ENCODE measurements at places on chromosomes 13 and 19. TPM values are rescaled to one million over a fixed set of nuclear protein-coding genes. Genes with fewer than 3 reads are reported as not detected.

The ZNF333 gene
- polyA plus RNA-seq, result 26.2 TPM

The STOML3 gene
- 0.08 TPM for polyA plus RNA-seq

The ATXN8OS gene
- polyA plus RNA-seq, result 0.31 TPM

The CEACAM16 gene
- polyA plus RNA-seq, result not detected

The ZNF607 gene
- polyA plus RNA-seq, result 8.7 TPM

The PGLYRP2 gene
- polyA plus RNA-seq, result not detected

The FXYD7 gene
- 1.5 TPM for polyA plus RNA-seq

The NOTCH3 gene
- 116 TPM for polyA plus RNA-seq

The FLT3 gene
- polyA plus RNA-seq, result 0.29 TPM

GRCh38 chr19:2122982-2123381 lies 26.3 kb downstream of the IZUMO4 start:
- no peak for DNase-seq

- DNase-seq, result peak; percentile 65
Observed at GRCh38 chr19:1566392-1567115, 1.6 kb downstream of the MEX3D start.

GRCh38 chr19:50198431-50199258 lies 4.8 kb upstream of the MYH14 start:
- DNase-seq, result no peak

DNA sequence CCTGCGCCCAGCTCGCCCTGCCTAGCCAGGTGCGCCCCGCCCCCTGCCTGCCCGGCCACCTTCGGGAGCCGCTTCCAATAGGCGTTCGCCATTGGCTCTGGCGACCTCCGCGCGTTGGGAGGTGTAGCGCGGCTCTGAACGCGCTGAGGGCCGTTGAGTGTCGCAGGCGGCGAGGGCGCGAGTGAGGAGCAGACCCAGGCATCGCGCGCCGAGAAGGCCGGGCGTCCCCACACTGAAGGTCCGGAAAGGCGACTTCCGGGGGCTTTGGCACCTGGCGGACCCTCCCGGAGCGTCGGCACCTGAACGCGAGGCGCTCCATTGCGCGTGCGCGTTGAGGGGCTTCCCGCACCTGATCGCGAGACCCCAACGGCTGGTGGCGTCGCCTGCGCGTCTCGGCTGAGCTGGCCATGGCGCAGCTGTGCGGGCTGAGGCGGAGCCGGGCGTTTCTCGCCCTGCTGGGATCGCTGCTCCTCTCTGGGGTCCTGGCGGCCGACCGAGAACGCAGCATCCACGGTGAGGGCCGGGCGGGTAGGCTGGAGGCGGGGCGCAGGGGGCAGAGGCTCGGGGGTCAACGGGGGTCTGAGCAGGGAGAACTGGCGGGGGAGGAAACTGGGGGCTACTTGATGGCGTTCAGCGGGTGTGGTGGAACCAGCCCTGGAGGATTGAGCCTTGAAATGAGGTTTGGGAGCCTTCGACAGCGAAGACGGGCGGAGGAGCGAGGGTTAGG lies at the start of gene SPINT2:
TSS of gene SPINT2 (plus strand) at position 88 of the 727 bp plus-strand sequence. CDS start at position 408, 320 bp downstream.
- DNase-seq, result no peak

- no peak for DNase-seq
Observed at GRCh38 chr19:5799247-5800241, 5.3 kb upstream of the NRTN start.

DNA sequence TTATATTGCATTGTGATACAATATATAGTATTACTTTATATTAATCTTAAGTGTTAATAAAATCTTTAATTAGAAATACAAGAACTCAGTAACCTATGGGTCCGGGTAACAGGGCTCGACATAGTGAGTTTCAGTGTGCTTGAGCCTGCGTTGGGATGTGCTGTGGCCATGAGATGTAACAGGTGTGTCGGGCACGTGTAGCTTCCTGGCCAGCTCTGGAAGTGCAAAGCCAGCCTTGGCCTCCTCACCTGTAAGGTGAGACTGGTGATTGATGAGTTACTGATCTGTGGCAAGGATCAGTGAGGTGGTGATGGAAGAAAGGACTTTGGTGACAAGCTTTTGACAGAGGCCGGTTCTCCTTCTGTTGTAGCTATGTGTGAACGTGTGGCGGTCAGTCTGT lies 19.2 kb downstream of the ATP4B start:
- DNase-seq, result no peak

- DNase-seq, result peak; percentile 31
Observed at GRCh38 chr19:28737021-28737895, 475.7 kb downstream of the UQCRFS1 start.

GRCh38 chr19:495402-496111 lies 729 bp upstream of the MADCAM1 start:
- DNase-seq, result no peak

DNA sequence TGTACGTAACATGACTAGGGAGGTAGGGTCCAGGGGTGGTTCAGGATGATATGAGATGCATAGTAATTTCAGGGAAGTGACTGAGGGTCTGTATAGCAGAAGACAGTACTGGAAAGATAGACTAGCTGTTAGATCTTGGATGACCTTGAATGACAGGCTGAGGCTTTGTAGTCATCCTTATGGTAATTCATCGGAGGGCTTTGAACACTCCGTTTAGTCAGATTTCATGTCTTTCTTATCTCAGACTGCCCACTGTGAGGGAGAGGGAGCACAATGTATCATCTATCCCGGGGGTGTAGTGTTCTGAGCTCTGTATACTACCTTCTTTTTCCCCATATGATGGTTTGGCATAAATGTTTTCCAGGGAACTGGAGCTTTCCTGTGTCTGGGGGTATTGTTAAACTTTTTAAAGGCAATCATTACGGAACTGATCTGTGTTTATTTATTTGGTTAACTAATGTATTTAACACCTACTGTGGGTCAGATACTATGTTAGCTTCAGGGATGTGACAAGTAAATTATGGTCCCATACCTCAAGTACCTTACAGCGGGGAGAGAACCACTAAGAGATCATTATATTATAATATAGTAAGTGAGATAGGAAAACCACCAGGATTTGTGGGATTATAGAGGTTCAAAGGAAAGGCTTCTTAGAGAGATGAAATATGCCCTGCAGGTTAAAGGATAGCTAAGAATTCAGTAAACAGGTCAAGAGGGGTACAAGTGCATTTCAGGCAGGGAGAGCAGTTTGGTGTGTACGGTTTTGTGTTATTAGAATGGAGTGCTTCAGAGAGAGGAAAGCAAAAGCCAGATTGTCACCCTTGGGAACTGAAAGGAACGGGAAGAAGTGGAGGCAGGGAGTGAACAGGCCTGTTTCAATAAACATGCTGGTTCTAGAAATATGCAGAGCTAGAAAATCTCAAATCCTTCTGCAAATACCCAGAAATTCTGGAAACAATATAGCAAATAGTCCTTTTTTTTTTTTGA lies 164.8 kb upstream of the KL start:
- DNase-seq, result no peak

DNA sequence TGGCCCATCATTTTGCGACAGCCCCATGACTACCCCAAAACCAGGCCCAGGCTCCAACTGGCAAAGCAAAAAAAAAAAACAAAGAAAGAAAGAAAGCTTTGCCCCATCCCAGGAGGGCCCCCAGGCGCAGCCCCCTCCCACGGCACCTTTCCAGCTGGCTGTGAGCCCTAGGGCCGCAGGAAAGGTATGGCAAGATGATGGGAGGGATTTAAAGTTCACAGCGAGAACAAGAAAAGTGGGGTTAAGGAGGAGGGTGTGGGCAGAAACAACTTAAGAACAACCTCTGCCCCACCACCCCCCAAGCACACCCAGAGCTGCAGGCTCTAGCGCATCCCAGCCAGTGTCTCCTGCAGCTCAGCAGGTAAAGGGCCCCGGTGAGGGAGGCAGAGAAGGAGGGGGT lies at the start of gene CYP2F1:
TSS of gene CYP2F1 (plus strand) at position 301 of the 400 bp plus-strand sequence. CDS start 1,757 bp downstream, outside the sequence.
- DNase-seq, result no peak

DNA sequence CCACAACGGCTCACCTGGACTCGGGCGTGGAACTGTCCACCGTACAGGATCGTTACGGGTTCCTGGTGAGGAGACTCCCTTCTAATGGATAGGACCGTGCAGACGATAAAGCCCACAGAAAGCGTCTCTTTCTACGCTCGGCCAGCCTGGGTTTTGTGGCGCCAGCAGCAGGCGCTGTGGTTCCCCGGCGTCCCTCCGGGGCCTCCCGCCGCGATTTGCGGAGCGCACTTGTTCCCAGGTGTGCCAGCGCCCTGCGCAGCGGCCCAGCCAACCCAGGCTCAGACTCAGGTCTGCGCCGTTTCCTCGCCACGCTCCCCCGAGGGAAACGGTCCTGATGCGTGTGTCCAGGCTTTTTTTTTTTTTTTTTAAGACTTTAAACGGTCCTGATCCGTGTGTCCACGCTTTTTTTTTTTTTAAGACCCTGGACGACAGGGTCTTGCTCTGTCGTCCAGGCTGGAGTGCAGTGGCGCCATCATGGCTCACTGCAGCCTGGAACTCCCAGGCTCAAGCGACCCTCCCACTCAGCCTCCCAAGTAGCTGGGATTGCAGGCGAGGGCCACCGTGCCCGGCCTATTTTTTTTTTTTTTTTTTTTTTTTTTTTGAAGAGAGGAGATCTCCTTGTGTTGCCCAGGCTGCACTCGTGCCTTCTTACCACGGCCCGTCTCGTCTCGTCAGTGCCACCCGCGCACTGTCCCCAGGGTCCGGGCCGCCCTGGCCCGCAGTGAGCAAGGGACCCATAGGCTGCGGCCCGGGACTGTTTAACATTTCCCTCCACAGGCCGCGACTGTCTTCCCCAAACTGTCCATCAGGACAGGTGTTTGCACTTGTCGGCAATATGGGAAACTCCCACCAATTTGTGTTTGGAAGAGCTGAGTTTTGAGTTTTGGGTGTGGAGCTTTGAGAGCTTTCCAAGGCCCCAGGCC lies 23.8 kb downstream of the GJA3 start:
- no peak for DNase-seq

GRCh38 chr19:16337809-16338469 lies 13.3 kb downstream of the KLF2 start:
- no peak for DNase-seq

DNA sequence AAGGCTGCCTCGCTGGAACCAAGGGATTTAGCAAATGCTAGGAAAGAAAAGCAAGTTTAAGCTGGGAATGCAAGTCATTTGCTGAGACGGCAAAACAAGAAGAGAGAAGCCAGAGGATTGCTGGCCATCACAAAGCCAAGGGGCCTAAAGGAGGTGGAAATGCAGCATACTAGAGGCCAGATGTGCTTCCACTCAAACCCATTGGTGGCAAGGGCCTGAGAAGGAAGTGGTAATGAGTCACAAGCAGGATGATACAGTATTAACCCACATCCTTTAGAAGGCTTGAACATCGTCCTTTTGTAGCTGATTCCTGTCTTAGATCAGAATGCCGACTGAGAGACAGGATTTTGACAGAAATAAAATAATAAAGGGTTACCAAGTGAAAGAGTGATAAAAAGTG lies 68.2 kb downstream of the ITGBL1 start:
- no peak for DNase-seq

DNA sequence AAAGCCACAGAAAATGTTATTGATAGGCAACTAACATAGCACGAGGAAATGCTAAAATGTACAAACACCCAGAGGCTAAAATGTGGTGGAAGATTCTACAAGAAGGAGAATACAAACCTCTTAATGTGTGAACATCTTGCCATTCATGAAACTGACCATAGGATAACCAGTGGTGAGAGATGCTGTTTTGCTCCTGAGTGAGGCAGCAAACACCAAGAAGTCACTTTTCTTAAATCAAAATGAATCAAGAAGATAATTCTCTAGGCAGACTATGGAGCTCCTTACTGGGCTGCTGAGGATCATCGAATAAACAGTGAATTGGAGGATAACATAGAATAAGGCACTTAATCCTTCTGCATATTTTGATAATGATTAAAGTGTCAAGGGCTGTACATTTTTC lies 375.4 kb upstream of the SLITRK6 start:
- DNase-seq, result no peak

DNA sequence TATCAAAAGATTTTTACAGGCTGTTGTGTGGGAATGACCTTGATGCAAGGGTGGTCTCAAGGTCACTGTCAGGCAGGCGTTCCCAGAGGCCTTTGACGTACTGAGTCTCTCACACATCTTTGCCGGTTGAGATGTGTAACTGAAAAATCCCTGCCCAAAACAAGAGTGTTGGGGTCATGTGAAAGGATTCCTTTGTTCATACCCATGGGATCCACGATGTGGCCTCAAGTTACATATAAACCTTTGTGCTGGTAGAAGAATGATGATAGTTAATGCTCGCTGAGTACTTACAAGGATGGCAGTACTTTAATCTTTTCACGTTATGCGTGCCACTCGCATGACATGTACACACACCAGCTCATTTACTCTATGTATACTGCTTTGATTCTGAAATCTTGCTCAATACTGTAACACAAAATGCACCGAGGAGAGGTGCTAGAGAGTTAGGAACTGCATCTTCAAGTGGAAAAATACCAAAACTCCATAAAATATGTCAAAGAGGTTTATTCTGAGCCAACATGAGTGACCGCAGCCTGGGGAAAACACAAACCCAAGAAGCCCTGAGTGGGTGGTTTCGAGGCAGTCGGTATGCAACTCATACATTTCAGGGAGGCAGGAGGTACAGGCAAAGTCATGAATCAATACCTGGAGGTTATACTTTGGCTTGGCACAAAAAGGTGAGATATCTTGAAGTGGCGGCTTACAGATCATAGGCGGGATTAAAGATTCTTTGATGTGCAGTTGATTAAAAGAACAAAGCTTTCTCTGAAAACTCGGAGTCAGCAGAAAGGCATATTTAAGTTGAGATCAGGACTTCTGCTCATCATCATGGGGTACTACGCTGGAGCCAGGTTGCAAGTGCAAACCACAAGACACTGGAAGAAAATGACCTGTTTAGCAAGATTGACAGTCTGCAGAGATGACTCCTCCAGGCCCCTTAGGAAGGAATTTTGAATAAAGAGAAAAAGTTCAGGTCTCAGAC lies 87.4 kb upstream of the ARHGEF7 start:
- DNase-seq, result no peak

GRCh38 chr13:27159806-27160563 lies 11.6 kb downstream of the USP12 start:
- DNase-seq, result no peak

DNA sequence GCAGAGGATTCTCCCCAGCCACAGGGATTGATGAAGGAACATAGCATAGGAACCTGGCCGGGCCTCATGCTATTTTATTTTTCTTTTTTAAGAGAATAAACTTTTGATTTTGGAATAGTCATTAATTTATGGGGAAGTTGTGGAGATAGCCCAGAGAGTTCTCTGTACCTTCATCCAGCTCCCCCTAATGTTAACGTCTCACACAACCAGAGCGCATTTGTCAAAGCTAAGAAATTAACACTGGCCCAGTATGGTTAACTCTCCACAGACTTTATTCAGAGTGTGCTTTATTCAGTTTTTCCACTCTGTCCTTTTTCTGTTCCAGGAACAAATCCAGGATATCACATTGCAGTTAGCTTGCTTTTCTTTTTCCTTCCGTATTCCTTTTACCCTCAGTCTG lies 59.4 kb downstream of the RGCC start:
- DNase-seq, result no peak

DNA sequence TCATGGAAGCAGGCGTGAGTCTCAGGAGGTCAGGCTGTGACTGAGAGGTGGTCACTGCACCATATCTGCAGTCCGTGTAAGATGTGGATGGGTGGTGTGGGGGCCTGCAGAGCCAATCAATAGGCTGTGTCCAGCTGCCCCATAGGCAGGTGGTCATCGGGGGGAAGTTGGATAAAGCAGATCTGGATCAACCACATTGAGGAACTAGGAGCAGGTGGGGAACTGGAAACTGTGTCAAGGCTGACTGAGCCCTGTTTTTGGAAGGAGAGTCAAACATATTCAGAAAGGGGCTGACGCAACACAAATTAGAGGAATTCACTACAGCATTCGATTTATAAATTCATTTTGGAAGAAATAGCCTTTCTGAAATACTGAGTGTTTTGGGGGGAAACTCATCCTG lies 15.0 kb downstream of the CLEC4M start:
- no peak for DNase-seq
